ENCODE measurements at places on chromosomes 2 and 18. TPM values are rescaled to one million over a fixed set of nuclear protein-coding genes. Genes with fewer than 3 reads are reported as not detected.

The NLRC4 gene
- total RNA-seq: 0.16 TPM

The MDH1B gene
- 0.55 TPM for total RNA-seq

The OR6B2 gene
- not detected for total RNA-seq

The TCF7L1 gene
- total RNA-seq: 0.18 TPM

The CABYR gene
- 0.16 TPM for total RNA-seq

The MAPRE2 gene
- 42.7 TPM for total RNA-seq

The MOCOS gene
- 0.16 TPM for total RNA-seq

The UPP2 gene
- total RNA-seq: not detected

The LAMA1 gene
- total RNA-seq: not detected

The ZSCAN30 gene
- 15.5 TPM for total RNA-seq

The OSR1 gene
- total RNA-seq: not detected

The ALPI gene
- total RNA-seq: not detected

The SNED1 gene
- 1.5 TPM for total RNA-seq

The HOXD9 gene
- not detected for total RNA-seq

The TMEM169 gene
- total RNA-seq: 1.3 TPM

The SERPINB3 gene
- total RNA-seq: not detected

The AQP12A gene
- total RNA-seq: not detected

The GPBAR1 gene
- 0.41 TPM for total RNA-seq

The AGXT gene
- total RNA-seq: not detected

The TUBA4B gene
- total RNA-seq: not detected

The CD8B2 gene
- total RNA-seq: not detected

The DNAH6 gene
- 0.09 TPM for total RNA-seq

The HOXD12 gene
- total RNA-seq: not detected

The CRIM1 gene
- total RNA-seq: 12.4 TPM

The HNMT gene
- total RNA-seq: not detected

The IL36B gene
- not detected for total RNA-seq

Data from activated T-helper 2 cell treated with anti-CD3 and anti-CD28 coated beads, Interferon-gamma antibody, Interleukin-2, Interleukin-4, amounts not matched to agents 10 μg/mL and 5 μg/mL and 100 μg/mL, durations not matched to agents 14 hours and 24 hours and 36 hours (primary cell).